ENCODE measurements at places on chromosomes 5 and 9. TPM values are rescaled to one million over a fixed set of nuclear protein-coding genes. Genes with fewer than 3 reads are reported as not detected.

- H3K27ac ChIP-seq = no peak overlapping the region
- H3K4me3 ChIP-seq = no peak overlapping the region
- no peaks in the 10 kb centered on the region for H3K27me3 ChIP-seq
Observed at GRCh38 chr5:167895899-167896659, 395.4 kb upstream of the WWC1 start.

DNA sequence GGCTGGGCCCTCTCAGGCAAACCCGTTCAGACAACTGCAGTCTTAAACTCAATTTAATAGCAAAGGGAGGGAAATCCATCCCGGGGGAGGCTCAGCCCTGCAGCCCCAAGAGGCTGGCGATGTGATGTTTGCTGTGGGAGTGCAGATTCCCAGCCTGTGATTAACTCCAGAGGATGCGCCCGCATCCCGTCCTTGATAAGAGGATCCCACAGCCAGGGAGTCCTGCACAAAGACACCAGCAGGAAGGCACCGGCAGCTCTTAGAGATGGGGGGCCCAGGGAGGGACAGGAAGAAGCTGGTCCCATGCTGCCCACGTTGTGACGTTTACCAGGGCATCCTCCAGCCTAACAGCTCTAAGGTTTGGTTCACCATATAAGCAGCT is 64.7 kb downstream of the MRPL36 start:
- peak; percentile 47 for DNase-seq
- no peak overlapping the region for H3K27ac ChIP-seq
- no peak overlapping the region for H3K4me3 ChIP-seq
- no peaks in the 10 kb centered on the region for H3K27me3 ChIP-seq

- H3K27ac ChIP-seq = no peak overlapping the region
- H3K36me3 ChIP-seq = no peaks in the 10 kb centered on the region
- DNase-seq = no peak
- H3K4me1 ChIP-seq = no peaks in the 10 kb centered on the region
Observed at GRCh38 chr9:123399803-123400378, 43.9 kb downstream of the CRB2 start.

DNA sequence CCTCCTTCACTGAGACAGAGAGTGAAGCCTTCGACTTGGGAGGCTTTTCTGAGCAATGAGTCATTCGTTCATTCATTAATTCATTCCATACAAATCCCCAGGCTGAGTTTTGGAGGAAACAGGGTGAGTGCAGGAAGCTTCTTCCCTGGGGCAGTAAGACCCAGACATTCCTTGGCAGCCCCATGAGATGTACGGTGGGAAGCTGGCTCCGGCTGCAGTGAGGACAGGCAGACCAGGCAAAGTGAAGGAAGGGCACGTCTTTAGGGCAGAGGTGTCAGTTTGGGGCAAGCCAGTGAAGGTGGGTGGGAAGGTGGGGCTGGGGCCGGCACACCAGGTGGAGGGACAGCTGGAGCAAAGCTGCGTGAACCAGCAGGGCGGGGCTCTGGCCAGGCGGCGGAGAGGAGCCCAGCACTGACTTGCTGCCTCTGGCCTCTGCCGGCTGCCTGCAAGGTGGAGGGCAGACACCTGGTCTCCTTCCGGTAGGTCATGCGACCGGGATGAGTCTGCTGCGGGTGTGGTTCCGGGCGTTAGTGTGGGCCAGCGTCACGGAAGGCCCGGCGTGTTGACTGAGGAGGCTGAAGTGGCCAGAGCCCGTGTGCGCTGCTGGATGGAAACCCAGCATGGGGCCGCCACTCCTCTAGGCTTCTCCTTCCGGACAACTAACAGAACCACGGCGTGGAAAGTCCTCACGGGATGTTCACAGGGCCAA is 16.6 kb downstream of the OLFM1 start:
- no peak overlapping the region for H3K4me3 ChIP-seq
- no peak overlapping the region for H3K27ac ChIP-seq
- no peaks in the 10 kb centered on the region for H3K4me1 ChIP-seq
- no peak for DNase-seq
- H3K36me3 ChIP-seq = no peaks in the 10 kb centered on the region

GRCh38 chr5:168822248-168822744 is 243.1 kb upstream of the PANK3 start:
- no peaks in the 10 kb centered on the region for H3K4me1 ChIP-seq
- DNase-seq = no peak
- no peaks in the 10 kb centered on the region for H3K27me3 ChIP-seq

GRCh38 chr5:74877624-74878304 is 11.6 kb upstream of the FAM169A start:
- H3K27me3 ChIP-seq = no peaks in the 10 kb centered on the region
- H3K4me1 ChIP-seq = no peaks in the 10 kb centered on the region
- H3K36me3 ChIP-seq = no peaks in the 10 kb centered on the region
- no peak overlapping the region for H3K4me3 ChIP-seq

The CCDC192 gene
- total RNA-seq = not detected

All from kidney (tissue), 22 donors.